Epithelial cell of esophagus (primary cell): ENCODE measurements at places on chromosomes 11 and 22.

- DNase-seq = peak; percentile 91
Measured at GRCh38 chr11:3905080-3905953, 49.9 kb downstream of the STIM1 start.

GRCh38 chr11:114209904-114210303 lies 86.3 kb upstream of the NNMT start:
- no peak for DNase-seq

GRCh38 chr22:31184015-31184414 lies 24.0 kb downstream of the RNF185 start:
- DNase-seq = no peak

- DNase-seq = no peak
Measured at GRCh38 chr22:23497016-23497885, 82.8 kb downstream of the IGLL1 start.

DNA sequence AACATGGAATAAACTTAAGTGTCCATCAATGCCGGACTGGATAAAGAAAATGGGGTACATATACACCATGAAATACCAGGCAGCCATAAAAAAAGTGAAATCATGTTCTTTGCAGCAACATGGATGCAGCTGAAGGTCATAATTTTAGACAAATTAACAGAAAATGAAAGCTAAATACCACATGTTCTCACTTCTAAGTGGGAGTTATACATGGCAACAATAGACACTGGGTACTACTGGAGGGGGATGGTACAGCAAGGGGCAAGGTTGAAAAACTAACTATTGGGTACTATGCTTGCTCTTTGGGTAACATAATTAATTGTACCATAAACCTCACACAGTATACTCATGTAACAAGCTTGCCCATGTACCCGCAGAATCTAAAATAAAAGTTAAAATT lies 851.6 kb downstream of the DLG2 start:
- DNase-seq = no peak

DNA sequence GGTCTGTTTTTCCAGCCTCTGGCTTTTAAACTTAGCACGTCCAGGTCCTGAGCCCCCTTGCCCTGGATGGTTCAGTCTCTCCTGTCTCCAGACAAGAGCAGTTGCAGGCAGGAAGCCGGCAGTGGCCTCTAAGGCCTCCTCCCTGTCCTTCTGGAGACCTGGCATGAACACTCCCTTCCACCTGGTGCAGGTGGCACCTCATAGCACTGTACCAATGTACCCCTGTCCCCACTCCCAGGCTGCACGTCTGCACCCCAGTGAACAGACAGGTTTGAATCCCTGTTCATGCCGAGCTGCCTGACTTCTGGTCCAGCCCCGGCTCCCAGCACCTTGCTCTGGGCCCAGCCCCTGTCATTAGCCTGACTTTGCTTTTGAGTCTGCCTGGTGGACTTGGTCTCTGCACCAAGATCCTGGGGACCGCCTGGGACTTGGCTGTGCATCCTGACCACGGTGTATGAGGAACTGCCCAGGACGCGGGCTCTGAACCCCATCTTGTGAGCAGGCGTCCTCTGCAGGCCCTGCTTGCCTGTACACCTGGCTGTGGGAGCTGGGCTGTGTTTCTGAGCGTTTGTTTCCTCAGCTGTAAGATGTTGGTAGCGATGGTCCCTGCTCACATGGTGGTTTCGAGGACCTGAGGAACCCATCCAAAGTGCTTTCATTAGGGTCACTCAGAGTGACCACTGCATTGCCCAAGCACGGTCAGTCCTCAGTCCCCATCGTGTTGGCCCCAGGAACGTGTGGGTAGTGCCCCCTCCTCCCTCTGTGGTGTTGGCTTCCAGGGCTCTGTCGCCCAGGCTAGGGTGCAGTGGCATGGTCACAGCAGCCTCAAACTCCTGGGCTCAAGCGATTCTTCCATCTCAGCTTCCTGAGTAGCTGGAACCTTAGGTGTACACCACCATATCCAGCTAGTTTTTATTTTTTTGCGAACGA lies 75.0 kb upstream of the SHANK2 start:
- no peak for DNase-seq

DNA sequence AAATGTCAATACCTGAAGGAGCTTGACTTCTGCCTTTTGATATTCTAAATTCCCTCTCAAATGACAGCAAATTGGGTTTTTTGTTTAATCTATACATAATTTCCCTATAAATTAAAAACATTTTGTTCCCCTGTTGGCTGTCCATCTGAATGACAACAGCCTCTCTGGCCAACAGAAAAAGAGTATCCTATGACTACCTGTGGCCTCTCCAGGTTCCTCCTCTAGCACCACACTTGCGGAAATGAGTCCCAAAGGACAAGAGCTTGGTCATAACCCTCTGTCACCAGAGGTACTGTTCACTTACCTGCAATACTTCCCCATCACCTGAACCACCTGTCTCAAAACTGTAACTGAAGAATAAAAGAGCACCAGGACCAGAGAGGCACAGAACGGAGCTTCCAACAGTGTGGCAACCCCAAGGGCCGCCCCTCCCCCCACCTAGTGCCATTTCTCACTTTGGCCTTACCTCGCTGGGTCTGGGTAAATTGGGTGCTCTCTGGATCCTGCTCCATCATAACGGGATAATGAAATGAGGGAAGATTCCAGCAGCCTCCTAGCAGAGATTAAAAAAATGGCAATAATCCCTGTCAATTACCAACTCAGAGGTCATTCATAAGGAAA lies 81.5 kb downstream of the AMBRA1 start:
- DNase-seq = no peak

DNA sequence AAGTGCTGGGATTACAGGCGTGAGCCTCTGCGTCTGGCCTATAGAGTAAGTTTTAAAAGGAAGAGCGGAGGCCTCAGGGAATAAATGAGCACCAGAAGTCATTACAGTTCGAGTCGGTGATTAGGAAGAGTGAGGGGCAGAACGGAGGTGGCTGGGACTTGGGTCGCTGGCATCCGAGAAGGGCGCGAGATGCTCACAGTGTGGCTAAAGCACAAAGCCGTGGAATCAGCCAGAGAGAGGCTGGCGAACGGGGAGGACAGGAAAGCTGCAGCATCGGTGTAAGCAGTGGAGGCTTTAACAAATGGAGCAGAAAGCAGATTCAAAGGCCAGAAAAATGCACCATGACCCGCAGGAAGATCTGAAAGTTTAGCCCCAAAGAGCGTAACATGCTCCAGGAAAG lies 2.7 kb upstream of the KRTAP5-4 start:
- DNase-seq = no peak

DNA sequence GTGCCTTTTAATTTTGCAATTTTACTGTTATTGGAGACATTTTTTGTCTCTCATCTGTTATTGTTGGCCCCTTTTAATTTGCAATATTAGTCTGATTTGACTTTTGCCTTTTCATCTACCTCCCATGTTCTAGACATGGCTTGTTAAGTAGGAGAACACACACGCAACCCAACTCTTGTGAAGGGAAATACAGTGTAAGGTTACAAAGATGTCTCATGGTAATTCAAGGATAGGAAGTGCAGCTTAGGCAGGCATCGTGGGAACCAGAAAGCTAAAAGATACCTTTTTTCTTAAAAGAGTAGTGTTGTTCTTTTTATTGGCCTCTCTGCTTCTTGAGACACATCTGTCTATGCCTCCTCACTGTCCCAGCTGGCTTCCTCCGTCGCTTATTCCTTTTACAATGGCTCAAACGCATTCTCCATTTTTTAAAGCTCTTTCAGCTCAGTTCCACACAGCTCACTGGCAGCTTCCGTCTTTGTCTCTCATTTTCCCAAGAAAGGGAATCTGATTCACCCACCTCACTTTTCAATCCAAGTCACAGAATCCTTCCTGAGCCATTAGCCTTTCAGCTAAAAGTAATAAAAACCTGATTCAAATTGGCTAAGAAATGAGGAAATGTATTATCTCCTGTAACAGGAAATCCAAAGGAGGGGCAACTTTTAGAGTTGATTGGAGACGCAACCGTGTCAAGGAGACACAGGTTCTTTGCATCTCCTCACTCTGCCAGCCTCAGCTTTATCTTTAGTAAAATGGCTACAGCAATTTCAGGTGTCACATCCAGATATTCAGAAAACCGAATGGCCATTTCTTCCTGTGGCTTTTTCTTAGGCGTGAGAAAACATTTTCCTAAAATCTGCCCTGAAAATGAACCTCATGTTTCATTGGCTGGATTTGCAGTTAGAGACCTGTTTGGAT lies 57.2 kb downstream of the SIK2 start:
- no peak for DNase-seq

DNA sequence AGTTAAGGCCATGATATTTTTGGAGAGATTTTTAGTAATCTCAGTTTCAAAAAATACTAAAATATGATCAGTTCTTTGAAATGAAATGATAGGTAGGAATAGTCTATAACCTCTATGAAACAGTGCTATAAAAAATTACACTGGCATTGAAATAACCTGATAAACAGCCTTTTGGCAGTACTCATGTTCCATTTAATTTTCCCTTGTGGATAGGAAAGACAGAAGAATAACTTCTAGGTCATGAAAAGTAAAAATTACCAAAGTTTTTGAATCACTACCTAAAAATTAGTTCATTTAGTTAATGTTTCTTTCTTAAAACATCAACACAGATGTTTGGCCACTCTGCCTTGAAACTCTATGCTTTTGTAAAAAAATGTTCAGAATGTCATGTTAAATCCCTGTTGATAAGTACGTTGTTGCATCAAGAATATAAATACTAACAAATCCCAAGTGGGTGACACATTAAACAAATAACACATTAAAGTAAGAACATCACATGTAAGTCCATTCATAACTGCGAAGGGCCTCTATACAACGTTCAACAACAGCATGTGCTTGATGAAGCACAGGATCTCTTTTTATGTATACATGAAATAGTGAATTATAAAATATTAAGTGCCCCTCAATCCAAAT lies 290.2 kb downstream of the SWAP70 start:
- DNase-seq = no peak

GRCh38 chr11:105918039-105918438 lies 104.0 kb downstream of the MSANTD4 start:
- no peak for DNase-seq

DNA sequence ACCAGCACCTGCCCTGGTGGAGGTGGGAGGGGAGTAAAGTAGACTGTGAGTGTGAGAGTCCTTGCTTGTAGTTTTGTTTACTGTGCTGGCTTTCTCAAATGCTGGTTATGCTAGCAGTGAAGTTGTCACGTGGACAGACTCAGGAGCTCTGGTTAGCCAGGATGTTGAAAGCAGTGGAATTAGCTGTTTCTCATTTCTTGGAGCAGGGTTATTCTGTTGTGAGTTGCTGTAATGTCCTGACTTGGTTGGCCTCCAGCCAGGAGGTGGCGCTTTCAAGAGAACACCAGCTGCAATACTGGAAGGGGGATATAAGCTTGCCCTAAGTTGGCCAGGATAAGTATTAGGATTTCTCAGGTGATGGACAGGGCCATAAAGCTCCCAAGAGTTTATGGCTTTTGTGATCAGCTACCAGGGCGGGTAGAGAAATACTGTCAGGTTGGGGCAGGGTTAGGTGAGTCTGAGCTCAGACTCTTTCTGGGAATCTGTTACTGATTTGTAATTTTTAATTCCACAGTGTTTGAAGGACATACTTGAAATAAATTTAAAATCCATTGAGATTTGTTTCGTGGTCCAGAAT lies 13.7 kb downstream of the CYP2D6 start:
- no peak for DNase-seq

DNA sequence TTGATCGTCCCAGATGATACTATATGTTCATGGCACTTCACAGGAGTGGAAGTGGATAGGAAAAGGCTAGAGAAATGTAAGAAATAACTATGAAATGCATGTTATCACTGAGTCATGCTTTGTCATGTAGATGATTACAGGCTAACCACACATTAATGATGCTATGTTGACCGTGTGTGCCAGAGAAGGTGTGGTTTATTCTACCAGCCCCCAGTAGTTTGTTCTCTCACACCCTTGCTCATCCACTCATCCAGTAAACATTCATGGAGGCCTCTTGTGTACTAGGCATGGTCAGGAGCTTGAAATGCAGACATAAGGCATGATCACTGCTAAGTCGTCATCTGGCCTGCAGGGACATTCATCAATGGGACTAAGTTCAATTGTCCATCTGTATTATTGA lies 153.0 kb upstream of the PITPNB start:
- DNase-seq = peak; percentile 42

DNA sequence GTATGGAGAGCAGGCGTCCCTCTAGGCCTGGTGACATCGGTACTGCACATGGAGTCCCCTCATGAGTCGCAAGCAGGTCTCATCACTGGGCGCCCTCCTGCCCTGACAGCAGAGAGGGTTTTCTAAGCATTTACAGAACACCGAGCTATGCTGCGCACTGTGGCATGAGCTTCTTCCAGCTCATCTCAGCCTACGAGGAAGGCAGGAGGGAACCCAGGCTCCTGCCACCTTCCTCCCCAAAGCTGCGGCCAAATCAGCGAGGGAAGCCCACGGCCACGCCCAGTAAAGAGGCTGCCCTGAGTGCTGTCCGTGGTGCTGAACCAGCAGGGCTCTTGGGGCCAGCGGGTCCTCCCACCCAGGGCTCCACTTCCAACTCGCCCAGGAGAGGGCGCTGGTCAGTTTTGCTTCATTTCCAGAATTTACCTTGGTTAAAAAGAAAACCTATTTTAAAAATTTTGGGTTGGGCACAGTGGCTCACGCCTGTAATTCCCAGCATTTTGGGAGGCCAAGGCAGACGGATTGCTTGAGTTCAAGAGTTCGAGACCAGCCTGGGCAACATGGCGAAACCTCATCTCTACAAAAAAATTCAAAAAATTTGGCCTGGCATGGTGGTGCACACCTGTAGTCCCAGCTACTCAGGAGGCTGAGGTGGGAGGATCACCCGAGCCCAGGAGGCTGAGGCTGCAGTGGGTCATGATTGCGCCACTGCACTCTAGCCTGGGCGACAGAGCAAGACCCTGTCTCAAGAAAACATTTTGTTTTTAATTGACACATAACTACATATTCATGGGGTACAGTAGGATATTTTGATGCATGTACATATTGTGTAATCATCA lies 34.2 kb downstream of the PHF21B start:
- DNase-seq = peak; percentile 81

GRCh38 chr11:31301549-31302510 lies 67.7 kb downstream of the DCDC1 start:
- DNase-seq = no peak

DNA sequence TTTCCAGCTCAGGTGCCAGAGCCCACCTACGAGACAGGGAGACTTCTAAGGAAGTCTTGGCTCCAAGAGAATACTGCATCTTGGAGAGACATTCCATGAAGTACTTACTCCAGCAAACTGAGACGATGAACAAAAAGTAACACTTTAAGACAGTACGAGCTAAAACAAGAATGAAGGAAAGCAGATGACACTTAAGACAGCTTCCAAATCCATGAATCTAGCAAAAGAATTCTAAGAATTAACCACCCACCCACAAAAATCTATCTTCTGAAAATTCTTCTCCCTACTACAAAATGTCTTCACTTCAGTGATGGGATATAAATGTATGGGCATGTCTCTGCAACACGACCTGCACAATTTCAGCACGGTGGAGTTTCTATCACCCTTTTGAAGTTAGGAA lies 132.9 kb downstream of the C11orf58 start:
- DNase-seq = no peak

DNA sequence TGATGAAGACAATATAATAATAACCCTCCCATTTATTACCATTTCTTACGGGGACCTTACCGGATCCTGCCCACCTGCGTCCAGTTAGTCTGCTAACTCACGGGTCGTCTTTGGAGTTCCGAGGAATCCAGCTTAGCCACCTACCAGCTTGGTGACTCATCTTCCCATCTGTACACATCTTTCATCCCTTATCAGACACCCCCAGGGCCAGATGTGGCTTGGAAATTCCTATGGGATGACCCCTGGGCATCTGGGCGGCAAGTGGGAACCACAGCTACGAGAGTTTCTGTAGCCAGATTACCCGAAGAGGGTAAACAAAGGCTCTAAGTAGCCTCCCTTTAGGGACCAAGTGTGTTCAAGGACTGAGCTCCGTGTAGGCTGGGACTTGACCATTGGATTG lies 12.8 kb upstream of the PRR5 start:
- peak; percentile 74 for DNase-seq

GRCh38 chr11:120978701-120979100 lies 45.2 kb upstream of the TBCEL start:
- no peak for DNase-seq
